Stimulated activated CD4-positive, alpha-beta T cell treated with anti-CD3 and anti-CD28 coated beads, TNF-alpha, amount 100 ng/mL, for 4 hours (primary cell): ENCODE measurements at places on chromosomes 5 and 9.

GRCh38 chr5:67100301-67100700 is 96.3 kb downstream of the CD180 start:
- DNase-seq, result no peak

GRCh38 chr5:95060098-95060497 is 224.8 kb downstream of the MCTP1 start:
- no peak for DNase-seq

GRCh38 chr9:110797611-110798010 is 129.0 kb downstream of the MUSK start:
- no peak for DNase-seq

GRCh38 chr5:6554812-6555211 is 78.0 kb downstream of the NSUN2 start:
- DNase-seq, result no peak

DNA sequence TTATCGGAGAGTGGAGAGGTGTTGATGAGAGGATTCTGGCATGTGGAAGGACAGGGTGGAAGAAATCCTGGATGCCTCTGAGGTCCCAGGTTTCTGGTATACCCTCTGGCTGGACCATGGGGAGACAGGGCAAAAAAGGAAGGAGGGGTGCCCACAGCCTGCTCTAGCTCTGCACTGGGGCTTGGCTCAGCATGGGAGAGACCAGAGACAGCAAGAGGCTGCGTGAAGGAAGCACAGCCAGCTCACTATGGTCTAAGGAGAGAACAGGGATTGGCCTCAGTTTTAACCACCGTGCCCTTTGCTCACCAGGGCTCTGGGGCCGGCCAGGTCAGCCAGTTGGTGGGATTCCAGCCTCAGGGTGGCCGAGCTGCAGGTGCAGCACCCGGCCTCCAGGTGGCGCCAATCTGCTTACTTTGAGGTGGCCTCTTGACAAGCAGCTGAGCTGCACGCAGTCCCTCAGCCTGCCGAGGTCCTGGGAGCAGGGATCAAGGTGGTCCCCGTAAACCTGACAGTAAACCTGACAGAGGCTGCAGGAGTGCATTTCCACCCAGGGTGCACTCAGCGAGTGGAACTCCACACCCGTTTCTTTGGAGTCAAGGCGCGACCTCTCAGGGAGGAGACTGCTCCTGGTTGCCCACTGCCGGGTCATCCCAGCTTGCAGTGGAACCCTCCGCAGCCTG is 25.0 kb upstream of the SPTLC1 start:
- DNase-seq, result peak; percentile 37

- no peak for DNase-seq
Measured at GRCh38 chr5:34787035-34787434, 51.9 kb upstream of the TTC23L start.

DNA sequence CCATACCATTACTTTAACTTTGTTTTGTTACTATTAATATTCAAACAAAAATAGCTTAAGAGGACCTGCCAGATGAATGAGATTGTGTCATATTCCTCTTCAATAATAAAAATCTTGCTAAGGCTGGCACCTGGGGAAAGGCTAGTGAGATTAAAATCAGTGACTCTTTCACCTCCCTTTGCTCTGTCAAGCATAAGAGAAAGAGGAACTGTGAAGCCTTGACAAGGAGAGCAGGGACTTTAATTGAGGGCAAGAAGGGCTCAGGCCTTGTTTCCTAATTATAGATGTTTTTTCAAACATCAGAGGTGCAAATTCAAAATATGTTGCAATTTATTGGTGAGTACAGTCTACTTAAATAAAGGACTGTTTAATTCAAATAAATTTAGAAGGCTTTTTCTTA is 91.7 kb downstream of the SPATA31D1 start:
- no peak for DNase-seq

DNA sequence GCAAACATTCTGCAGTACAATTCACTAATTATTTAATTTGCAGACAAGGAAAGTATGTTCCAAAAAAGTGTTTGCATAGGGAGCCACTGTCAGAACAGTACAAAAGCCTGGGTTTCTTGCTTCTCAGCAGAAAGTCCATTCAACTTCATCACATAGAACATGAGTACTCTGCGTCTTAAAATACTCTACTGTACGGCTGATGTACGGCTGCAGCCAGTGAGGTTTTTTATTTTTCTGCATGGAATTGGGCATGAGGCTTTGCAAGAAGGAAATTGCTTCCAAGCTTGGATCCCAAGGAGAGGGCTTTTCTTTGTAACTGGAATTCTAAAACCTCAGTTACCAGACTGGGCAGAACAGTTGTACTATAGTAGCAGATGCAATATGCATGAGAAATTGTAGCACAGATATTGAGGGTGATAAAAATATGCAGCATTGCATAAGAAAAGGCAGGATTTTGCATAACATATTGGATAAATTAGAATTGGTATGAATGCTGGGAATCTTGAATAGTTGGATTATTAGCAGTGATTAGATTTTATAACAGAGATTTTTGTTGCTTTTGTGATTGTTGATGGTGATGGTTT is 178.1 kb upstream of the CDH9 start:
- no peak for DNase-seq

DNA sequence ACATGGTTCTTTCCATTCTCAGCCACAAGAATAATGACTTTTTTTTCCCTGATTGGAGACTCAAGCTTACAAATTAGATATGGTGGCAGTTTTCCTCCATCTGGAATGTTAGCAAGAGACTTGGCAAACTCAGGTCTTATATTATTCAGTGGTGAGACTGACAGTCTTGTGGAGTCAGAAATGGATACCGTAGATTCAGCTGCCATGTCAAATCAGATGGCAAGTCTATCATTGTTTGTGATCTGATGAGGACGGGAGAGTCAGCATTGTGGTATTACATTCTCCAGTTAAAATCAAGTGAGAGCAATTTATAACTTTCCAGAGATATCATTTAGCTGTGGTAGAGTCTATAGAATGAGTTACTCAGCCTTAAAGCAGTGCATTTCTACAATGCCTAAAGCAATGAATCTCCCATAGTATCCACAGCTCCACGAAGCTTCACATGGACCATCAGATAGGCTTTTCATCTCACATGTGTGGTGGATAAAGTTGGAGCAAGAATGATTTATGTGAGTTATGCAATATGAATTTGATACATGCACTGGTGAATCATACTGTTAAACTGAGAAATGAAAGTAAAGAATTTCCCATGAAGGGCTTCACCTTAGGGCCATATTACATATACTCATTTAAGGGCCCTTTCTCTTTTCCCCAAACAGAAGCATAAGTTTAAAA is 430.6 kb downstream of the ZNF608 start:
- DNase-seq, result no peak

DNA sequence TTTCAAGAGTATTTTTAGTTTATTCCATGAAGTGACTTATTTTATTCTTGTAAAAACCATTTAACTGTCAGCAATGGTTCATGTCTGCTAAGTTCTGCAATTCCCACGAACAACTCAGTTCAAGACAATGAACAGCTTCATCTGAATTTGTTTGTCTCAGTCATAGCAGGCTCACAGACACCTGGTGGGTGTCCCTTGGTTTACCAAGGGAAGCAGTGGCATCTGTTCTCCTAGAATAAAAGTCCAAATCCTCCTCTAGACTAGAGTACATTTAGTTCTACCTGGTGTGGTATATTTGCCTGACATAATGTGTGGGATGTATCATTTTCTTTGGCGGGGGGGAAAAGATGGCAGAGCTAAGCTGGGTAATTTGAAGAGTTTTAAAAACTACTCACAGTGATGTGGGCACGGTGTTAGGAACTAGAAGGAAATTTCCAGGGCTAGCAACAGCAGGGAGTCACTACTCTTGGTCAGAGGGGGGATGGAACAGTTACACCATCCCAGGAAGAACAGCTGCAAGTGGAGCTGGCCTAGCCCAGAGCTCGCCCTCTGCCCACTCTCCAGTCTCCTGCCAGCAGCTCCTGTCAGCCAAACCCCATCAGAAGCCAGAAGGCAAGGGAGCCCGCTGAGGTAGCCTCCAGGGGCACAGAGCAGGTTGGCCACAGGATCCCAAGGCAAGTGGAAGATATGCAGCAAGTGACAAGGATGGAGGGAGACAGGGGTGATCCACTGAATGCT is 100.3 kb downstream of the PJA2 start:
- no peak for DNase-seq

DNA sequence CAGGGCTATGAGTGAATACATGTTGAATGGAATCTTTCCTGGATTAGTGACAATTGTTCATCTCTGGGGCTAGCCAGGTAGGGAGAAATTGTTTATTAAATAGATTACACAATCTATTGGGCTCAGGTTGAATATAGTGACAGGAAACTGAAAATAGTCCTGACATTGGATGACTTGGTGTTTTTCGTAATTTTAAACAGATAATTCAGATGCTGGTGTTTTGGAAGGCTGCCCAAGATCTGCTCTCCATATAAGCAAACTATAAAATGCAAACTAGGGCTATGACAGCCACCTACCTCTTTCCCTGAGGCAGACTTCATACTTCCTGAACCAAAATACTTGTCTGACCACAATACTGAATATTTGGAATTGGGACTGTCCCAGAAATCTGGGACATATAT is 99.1 kb downstream of the ENC1 start:
- DNase-seq, result no peak

- DNase-seq, result no peak
Measured at GRCh38 chr9:76162086-76162730, 232.0 kb downstream of the RFK start.

DNA sequence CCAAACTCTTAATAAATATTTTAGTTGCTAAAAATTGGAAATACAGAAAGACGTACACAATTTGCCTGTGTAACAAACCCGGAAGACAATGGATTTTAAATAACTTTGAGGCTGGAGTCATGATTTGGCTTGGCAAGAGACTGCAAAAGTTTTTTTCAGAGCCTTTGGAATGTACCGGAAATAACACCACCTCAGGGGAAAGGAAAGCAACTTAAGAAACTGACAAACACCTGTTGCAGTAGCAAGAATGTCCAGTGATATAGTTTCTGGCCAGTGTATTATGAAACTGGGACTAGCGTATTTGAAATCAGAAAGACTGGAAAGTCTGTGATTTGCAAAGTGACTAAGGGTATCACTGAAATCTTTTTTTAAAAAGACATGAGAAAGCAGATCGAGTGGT is 842 bp downstream of the MUSK start:
- DNase-seq, result no peak

GRCh38 chr5:110159202-110159601 is 469.5 kb downstream of the MAN2A1 start:
- DNase-seq, result no peak

DNA sequence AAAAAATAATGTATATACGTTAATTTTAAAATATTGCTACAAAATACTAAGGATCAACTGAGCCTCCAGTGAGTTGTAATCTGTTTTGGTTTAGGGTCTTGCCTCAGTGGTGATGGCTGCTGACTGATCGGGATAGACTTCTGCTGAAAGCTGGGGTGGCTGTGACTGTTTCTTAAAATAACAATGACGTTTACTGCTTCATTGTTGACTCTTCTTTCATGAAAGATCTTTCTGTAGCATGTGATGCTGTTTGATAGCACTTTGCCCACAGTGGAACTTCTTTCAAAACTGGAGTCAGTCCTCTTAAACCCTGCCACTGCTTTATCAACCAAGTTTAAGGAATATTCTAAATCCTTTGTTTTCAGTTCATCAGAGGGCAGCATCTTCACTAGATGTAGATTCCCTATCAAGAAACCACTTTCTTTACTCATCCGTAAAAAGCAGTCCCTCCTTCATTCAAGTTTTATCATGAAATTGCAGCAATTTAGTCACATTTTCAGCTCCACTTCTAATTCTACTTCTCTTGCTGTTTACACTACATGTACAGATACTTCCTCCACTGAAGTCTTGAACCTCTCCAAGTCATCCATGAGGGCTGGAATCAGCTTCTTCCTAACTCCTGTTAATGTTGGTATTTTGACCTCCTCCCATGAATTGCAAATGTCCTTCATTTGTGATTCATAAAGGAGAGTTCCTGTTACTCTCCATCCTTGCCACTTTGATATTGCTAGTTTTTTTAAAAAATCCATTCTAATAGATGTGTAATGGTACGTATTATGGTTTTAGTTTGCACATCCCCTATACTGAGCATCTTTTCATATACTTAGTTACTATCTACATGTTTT is 41.5 kb upstream of the PTPDC1 start:
- DNase-seq, result no peak

DNA sequence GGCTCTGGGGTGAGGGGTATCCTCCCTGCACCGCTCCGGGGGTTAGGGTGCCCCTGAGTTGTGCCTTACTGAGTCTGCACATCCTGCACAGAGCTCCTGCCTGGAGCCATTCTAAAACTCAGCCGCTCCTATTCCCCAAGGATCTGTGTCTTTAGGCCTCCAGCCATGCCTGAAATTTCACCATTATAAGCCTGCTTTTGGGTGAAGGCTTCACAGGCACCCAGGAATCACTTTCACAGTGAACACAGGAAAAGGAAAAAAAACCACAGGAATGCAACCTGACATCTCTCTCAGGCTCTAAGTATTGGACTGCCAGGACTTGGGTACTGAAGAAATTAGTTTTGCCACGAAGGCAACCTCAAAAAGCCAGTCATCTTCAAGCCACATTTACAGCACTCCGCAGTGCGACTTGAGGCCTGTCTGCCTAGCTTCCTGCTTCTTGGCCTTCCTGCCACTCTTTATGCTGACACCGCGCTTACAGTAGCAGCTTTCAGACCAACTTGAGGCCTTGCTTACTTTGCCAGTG is 30.9 kb downstream of the GALNT10 start:
- DNase-seq, result peak; percentile 30

DNA sequence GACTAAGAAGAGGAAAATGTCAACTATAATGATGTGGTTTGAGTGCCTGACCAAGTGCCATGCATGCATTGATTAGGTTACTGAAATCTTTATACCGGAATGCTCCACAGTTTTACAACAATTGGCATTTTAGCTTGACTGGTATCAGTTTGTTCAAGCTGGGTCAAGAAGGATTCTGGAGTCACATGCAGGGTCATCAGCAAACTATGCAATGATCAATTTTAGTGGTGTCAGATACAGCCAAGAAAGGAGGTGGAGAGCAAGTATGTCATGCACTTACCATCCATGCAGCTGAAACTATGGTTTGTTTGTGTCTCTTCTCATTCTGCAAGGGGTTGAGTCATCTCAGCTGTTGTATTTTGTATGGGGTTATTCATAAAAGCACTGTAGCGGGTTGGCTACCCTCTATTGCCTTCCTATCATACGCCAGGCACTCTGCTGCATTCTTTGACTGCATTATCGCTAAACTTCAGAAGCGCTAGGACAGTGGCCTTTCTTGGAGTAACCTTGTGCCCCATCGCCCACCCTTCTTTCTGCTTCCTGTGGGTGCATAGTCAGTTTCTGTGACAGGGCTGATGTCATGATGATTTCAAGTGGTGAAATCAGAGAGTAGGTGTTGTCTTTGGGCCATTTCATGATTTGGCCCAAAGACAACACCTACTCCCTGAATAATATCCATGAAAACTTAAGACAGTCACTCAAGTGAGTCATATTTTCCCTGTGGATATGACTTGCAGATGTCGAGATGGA is 145.4 kb downstream of the MTX3 start:
- DNase-seq, result no peak

- DNase-seq, result no peak
Measured at GRCh38 chr9:131407717-131408195, 13.9 kb downstream of the PRRC2B start.
